Astrocyte (in vitro differentiated cells and primary cell): ENCODE measurements at places on chromosomes 7 and 10.
A peak's percentile ranks its signal among the peaks of the same experiment; 100 is the strongest.

DNA sequence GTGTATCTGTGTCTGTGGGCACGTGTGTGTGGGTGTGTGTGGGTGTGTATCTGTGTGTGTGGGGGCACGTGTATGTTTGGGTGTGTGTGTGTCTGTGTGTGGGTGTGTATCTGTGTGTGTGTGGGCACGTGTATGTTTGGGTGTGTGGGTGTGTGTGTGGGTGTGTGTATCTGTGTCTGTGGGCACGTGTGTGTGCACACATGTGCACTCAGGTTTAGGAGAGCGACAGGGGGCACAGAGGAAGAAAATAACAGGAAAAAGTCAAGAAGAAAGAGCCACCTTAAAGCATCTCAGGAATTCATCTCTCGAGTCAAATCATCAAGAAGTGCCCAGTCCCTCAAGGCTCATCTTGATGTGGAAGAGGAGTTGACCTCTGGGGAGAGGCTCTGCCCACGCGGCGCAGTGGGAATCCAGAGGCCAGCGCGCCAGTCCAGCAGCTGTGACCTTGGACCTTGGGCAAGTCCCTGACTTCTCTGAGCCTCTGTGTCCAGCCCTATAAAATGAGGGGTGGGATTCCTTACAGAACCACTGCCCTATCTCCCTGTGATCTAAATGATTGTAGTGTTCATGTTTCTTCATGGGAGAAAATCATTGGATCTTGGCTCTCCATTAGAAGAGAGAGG, 147.8 kb downstream of the RGS10 start:
- no peak overlapping the region for H3K27ac ChIP-seq
- no peaks in the 10 kb centered on the region for H3K36me3 ChIP-seq
- no peak for DNase-seq
- no peak overlapping the region for H3K4me3 ChIP-seq

GRCh38 chr10:75042292-75042974, 69.0 kb upstream of the SAMD8 start:
- no peaks in the 10 kb centered on the region for H3K36me3 ChIP-seq
- peak overlapping the region; percentile 28 for H3K27ac ChIP-seq
- no peak overlapping the region for H3K4me3 ChIP-seq
- no peaks in the 10 kb centered on the region for H3K27me3 ChIP-seq
- H3K4me1 ChIP-seq: peaks cover 12% of the 10 kb centered on the region
- peak; percentile 74 for DNase-seq

DNA sequence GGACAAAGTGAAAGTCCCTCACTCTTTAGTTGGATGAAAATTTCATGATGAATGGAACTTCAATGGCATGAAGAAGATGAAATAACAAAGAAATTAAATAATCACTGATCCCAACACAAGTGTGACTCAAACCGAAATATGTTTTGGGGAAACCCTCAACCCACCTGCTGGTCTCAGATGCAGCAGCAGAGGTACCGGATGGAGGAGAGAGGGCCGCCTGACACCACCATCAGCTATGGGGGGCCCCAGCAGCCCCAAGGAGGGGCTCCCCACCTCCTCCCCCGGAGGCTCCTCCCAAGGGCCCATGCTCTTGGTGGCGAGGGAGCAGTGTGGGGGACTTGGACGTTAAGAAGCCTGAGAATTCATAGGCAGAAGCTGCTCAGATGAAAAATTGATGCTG, 137.2 kb upstream of the ADARB2 start:
- H3K27ac ChIP-seq: no peak overlapping the region
- no peak overlapping the region for H3K4me3 ChIP-seq
- H3K4me1 ChIP-seq: no peaks in the 10 kb centered on the region

GRCh38 chr10:125565046-125565445, 117.9 kb downstream of the TEX36 start:
- H3K4me3 ChIP-seq: no peak overlapping the region
- H3K27ac ChIP-seq: no peak overlapping the region
- no peaks in the 10 kb centered on the region for H3K36me3 ChIP-seq
- no peaks in the 10 kb centered on the region for H3K27me3 ChIP-seq
- H3K4me1 ChIP-seq: no peaks in the 10 kb centered on the region

- no peak overlapping the region for H3K4me3 ChIP-seq
- peaks cover 2% of the 10 kb centered on the region for H3K4me1 ChIP-seq
- H3K36me3 ChIP-seq: no peaks in the 10 kb centered on the region
- no peaks in the 10 kb centered on the region for H3K27me3 ChIP-seq
- no peak overlapping the region for H3K27ac ChIP-seq
Observed at GRCh38 chr7:3150027-3150426, 106.4 kb upstream of the CARD11 start.
